ENCODE measurements at places on chromosomes 7 and 10.

DNA sequence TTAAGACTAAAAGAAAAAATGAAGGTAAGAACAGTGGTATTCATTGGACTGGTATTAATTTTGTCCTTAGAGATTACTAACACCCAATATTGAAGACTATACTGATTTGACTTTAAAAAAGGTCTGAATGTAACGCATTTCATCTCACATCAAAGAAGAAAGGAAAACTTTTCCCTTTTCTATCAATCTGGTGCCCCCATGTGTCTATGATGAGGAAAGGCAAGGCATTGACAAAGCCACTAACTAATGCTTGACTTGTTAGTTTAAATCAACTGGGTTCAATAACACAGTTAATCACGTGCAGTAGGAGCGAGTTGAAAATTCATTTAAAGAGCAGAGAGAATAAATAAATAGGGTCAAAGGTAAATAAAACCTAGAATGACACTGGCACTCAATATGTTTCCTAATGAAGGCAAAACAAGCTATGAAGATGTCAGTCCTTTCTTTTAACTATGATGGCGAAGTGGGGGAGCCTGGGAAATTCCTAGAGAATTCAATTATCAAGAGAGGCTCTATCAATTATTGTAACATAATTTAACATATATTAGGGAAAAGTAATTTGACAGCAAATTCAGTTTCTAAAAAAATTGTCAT lies 180.9 kb downstream of the ANK3 start:
- DNase-seq = peak; percentile 62

GRCh38 chr10:71467569-71468362 lies 71.0 kb downstream of the CDH23 start:
- no peak for DNase-seq

- no peak for DNase-seq
Measured at GRCh38 chr10:46551701-46552525, 4.5 kb downstream of the GPRIN2 start.

- no peak for DNase-seq
Measured at GRCh38 chr10:46525824-46526681, 30.4 kb downstream of the GPRIN2 start.

DNA sequence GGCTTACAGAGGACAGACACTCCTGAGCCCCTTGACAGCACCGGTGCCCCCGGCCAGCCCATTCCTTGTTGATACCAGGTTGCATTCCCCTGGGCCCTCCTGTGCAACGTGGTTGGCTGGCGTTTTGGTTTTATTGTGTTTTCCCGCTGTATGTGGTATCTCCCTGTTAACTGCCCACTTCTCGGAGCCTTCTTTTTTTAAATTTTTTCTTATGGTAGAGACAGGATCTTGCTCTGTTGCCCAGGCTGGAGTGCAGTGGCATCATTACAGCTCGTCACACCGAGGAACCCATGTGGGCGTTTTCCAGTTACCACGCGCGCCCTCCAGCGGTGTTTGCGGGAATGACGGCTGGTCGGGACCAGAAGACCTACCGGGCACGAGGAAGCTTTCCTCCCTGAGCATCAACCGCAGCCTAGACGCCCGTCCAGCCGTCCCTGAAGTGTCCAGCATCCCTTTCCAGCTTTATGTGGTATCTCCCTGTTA lies 16.9 kb upstream of the ZFAND2A start:
- DNase-seq = peak; percentile 92

DNA sequence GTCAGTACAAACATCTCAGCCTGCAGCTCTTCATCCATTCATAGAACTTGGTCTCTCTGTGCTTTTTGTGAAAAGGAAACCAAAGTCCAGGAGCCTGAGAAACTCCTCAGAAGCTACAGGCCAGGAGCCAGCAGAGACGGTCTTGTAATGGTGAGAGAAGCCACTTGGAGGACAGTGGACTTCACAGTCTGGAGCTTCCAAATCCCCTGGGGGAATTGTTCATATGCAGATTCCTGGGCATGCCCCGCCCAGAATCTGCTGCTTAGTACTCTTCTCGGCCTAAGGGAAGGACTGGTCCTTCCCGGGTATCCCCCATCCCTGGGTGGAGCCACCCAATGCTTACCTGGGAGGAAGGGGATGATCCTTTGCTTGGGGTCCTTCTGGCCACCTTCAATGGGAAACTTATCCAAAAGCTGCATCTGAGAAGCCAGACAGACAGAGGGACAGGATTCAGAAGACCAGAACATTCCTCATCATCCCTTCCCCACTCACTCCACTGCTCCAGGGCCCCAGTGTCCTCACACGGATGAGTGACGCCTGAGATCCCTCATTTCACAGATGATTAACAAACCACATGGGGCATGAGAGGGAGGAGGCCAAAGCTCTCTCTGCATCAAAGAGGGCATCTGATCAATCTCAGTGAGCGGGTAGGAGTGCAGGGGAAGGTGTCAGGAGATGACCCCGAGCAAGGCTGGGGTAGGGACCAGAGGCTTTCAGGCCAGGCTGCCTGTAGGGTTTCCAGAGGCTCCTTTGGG lies 88.4 kb downstream of the SH3PXD2A start:
- no peak for DNase-seq

- peak; percentile 8 for DNase-seq
Measured at GRCh38 chr10:11260170-11260569, 242.5 kb downstream of the CELF2 start.

DNA sequence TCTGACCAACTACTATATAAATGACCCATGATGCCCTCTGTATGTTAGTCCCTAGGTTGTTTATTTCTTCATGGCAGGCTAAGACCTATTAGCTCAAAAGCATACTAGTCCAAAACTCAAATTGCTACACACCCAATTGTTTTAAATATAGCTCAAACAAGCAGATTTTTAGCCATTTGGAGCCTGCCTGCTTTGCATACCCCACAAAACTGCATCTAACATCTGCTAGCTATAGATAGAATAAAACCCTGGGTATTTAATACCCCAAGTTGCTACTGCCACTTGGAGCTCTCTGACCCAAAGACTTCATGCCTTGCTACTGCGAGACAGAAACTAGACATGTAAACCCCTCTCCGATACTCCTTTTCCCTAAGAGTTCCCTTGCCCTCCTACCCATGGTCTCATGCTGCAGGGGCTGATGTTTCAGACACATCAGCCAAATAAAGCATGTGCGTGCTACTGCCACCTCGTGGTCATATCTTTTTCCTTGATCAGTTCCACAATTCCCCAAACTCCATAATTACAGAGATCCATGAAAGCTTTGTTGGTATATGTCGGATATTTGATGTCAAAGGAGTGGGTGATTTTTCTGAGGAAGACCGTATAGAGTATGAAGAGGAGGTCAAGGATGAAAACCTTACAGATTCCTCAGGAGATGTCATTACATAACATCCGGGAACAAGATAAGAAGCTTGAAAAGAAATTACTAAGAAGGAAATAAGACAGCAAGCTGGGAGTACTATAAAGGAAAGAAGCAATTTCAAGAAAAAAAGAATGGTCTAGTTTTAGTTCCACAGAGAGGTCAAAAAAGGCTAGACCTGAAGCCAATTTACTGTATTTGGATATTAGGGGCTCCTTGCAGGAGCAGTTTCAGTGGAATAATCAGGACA lies 386.6 kb downstream of the SH2D4B start:
- DNase-seq = peak; percentile 73

DNA sequence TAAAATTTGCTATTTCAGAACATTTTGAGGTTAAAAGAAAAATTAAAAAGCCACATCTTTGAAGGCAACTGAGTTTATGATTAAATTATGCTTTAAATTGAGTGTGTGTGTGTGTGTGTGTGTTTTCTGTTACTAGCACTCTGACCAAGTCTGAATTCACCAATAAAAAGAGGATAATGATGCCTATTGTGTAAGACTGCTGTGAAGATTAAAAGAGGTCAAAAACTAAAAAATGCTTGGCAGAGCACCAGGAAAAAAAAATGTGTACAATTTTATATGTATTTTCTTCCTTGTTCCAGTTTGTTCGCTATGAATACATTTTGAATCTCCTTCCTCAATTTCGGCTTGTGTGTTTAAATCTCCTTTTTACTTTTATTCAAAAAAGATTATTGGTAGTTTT lies 316.6 kb upstream of the MAGI2 start:
- no peak for DNase-seq

- DNase-seq = no peak
Measured at GRCh38 chr7:68684996-68685395, 913.3 kb upstream of the AUTS2 start.

- no peak for DNase-seq
Measured at GRCh38 chr7:85186521-85187241, at the start of gene SEMA3D. Gene SEMA3D, minus strand, starts transcription at chr7:85187056. Its CDS starts 65,165 bp downstream, at chr7:85121891.

- peak; percentile 65 for DNase-seq
Measured at GRCh38 chr7:158587162-158588084, at the start of gene PTPRN2. Gene PTPRN2, minus strand, starts transcription at chr7:158587823.

- no peak for DNase-seq
Measured at GRCh38 chr10:82420001-82420400, 545.0 kb downstream of the NRG3 start.

- DNase-seq = peak; percentile 77
Measured at GRCh38 chr7:16564909-16565426, 38.3 kb downstream of the LRRC72 start.

- DNase-seq = no peak
Measured at GRCh38 chr7:10325395-10325794, 648.3 kb upstream of the PHF14 start.

Data from HT-29 (cell line).